ENCODE measurements at places on chromosomes 7 and 10. TPM values are rescaled to one million over a fixed set of nuclear protein-coding genes. Genes with fewer than 3 reads are reported as not detected.

Gene AGBL3
- 2.2 TPM for total RNA-seq

Gene PCGF5
- 36.5 TPM for total RNA-seq

Gene HECW1
- not detected for total RNA-seq

Gene OLAH
- total RNA-seq = 0.16 TPM

Gene CCSER2
- 85.2 TPM for total RNA-seq

Gene GJD4
- not detected for total RNA-seq

Gene SPDYE1
- total RNA-seq = not detected

Gene LIPM
- total RNA-seq = not detected

Gene CPED1
- not detected for total RNA-seq

Gene AKR1C4
- not detected for total RNA-seq

Gene FAM24B
- total RNA-seq = 9.5 TPM

Gene SLC16A12
- not detected for total RNA-seq

Gene HOXA13
- total RNA-seq = not detected

Gene TMEM139
- 2.3 TPM for total RNA-seq

Gene SUN3
- total RNA-seq = not detected

Gene RBM48
- 12.8 TPM for total RNA-seq

Gene CUBN
- total RNA-seq = 0.25 TPM

Gene ADAP1
- 14.8 TPM for total RNA-seq

Gene VAX1
- total RNA-seq = not detected

Gene IGFBP3
- 0.12 TPM for total RNA-seq

Gene LBX1
- total RNA-seq = not detected

Gene SCD
- 203 TPM for total RNA-seq

Gene PCDH15
- total RNA-seq = not detected

Gene MCMBP
- 90.6 TPM for total RNA-seq

Gene CALHM3
- total RNA-seq = not detected

Gene CDK14
- 0.84 TPM for total RNA-seq

Gene CYP3A5
- not detected for total RNA-seq

Gene CTAGE4
- total RNA-seq = 1.4 TPM

Gene AMZ1
- 0.14 TPM for total RNA-seq

Gene BMPER
- not detected for total RNA-seq

Gene TMEM176A
- total RNA-seq = not detected

Gene PRXL2A
- 17.6 TPM for total RNA-seq

Gene MINDY4
- total RNA-seq = 1.4 TPM

Gene PTPRN2
- 0.51 TPM for total RNA-seq

Gene CALHM1
- total RNA-seq = not detected

Gene SRI
- 157 TPM for total RNA-seq

Gene ZNF12
- 22.4 TPM for total RNA-seq

Gene KDM7A
- 28.7 TPM for total RNA-seq

Gene ASNS
- 247 TPM for total RNA-seq

Gene CPN1
- total RNA-seq = not detected

Gene VGF
- total RNA-seq = 0.11 TPM

Data from activated CD4-positive, alpha-beta T cell treated with anti-CD3 and anti-CD28 coated beads for 36 hours (primary cell).